ENCODE measurements at places on chromosomes 3 and 15.

GRCh38 chr15:29925227-29926082 is 103.2 kb upstream of the TJP1 start:
- peak; percentile 76 for DNase-seq

DNA sequence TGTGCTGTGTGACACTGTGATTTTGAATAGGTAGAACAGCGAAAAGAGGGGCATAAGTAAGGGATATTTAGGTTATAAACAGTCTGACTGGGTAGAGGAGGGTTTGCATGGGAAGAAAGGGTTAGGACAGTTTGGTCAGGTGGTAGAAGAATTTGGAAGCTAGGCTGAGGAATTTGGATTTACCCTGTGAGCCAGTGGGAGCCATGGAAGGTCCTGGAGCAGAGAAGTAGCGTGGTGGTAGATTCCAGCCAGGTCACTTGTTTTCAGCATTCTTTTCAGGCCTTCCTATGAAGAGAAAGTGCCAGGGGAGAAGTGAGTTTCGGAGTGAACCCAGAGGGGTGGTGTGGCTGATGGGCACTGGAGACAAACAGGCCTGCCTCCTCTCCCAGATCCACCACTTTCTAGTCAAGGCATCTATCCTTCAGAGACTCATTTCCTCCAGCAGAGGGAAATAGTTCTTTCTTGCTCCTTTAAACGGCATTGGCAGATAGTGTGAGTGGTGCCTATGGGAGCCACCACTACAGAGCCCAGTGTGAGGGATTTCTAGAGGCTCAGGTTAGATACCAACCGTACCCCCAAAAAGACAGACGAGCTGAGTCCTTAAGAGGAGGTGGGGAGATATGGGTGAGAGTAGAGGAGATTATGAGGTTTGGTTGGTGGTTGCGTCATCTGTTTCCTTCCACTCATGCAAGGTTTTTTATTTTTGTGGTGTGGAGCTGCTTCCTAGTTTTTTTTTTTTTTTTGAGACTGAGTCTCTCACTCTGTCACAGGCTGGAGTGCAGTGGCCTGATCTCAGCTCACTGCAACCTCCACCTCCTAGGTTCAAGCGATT is 21.2 kb downstream of the PXK start:
- DNase-seq: peak; percentile 38

DNA sequence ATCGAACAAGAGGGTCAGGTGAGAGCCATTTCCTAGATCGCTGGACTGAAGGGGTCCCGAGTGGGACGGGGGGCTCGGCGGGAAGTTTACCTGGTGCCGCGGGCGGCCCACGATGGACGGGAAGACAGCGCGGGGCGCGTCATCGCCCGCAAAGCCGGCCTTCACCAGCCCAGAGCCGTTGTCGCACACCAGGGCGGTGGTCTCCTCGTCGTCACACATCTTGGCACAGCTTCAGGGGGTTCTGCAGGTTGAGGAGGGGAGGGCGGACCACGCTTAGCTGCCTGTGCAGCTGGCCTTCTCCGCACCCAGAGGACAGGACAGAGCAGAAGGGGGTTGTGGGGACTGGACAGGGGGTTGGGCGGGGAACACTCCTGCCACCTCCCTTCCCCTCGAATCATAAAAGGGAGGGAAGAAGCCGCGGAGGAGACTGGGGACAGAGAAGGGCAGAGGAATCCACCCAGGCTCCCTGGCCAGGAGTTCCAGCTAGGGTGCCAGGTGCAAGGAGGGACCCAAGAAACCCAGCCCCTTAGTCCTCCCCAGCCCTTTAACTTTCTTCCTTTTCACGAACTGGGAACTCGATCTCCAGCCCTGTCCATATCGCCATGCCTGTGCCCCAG is 651 bp downstream of the ACTC1 start:
- DNase-seq: no peak

- DNase-seq: peak; percentile 10
Measured at GRCh38 chr3:46076606-46077005, 49.3 kb upstream of the XCR1 start.

- peak; percentile 76 for DNase-seq
Measured at GRCh38 chr15:58873267-58873666, 60.2 kb downstream of the SLTM start.

GRCh38 chr15:31867536-31868442 is 162.5 kb upstream of the CHRNA7 start:
- peak; percentile 26 for DNase-seq

- no peak for DNase-seq
Measured at GRCh38 chr3:37627951-37628620, 233.6 kb upstream of the CTDSPL start.

- no peak for DNase-seq
Measured at GRCh38 chr3:19540464-19540863, 392.2 kb downstream of the KCNH8 start.

DNA sequence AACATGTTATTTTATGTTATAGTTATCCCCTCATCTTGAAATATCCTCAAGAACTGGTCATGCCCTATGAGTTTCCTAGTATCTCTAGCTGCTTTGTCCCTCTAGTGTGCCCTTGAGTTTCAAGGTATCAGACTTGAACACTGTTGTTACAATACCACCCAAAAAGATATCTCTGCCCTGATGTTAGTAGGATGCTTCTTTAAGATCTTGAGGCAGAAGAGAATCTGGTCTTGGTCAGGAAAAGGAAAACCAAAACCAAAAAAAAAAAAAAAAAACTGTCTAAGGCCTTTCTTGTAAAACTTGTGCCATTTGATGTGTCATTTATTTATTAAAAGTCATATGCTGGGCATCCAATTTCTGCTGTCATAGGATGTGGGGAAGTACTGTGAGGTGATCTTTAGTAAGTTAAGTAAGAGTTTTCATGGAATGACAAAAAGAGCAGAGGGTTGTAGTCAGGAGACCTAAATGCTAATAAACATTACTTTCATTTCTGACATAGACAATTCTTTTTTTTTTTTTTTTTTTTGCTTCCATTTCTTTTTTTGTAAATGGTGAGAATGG is 229.7 kb downstream of the NECTIN3 start:
- no peak for DNase-seq

DNA sequence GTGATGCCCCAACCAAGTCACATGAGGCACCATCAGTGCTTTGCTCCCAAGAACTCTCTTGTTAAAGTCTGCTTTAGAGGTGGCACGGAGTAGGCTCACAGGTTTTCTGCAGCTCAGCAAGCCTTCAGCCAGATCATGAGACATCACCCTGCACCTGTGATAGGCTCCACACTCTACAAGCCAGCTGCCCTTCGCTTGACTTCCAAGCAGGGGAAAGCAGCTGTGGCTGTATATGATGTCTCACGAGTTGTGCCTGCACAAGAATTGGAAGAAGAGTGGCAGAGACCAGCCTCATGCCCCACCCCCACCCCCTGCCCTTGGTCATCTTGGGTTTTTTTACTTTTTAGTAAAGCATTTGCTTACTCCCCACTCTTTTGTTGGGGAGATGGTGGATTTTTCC is 22.5 kb downstream of the MRPS11 start:
- no peak for DNase-seq

DNA sequence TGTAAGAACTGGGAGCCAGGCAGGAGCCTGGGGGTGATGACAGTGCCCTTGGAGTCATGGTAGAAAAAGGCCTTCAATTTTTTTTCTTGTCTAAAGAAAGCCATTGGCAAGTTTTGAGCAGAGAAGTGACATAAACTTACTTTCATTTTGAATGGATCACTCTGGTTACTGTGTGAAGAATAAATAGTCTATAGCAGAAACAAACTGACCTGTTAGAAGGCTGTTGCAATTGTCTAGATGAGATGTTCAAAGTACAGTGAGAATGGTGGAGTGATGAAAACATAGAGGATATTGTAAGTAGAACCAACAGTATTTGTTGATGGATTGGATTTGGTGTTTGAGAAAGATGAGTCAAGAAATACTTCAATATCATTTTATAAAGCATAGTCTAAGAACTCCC is 439.9 kb downstream of the TBL1XR1 start:
- no peak for DNase-seq

- no peak for DNase-seq
Measured at GRCh38 chr15:89024418-89024817, 63.8 kb upstream of the ABHD2 start.

DNA sequence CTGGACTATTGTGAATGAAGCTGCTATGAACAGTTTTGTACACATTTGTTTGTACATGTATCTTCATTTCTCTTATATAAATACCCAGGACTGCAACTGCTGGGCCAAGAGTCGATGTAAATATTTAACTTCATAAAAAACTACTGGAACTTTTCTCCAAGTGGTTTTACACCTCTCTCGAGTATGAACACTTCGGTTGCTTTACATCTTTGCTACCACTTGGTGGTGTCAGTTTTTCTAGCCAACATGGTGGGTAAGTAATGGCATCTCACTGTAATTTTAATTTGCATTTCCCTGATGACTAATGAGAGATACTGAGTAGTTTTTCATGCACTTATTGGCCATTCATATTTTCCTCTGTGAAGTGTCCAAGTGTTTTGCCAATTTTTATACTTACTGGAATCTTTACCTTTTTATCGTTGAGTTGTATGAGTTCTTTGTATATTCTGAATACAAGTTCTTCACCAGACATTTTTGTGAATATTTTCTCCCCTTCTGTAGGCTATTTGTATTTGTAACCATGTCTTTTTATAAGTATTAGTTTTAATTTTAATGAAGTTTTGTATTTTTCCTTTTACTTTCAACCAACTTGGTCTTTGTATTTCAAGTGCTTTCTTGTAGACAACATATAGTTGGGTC is 44.4 kb downstream of the PCOLCE2 start:
- DNase-seq: peak; percentile 36

DNA sequence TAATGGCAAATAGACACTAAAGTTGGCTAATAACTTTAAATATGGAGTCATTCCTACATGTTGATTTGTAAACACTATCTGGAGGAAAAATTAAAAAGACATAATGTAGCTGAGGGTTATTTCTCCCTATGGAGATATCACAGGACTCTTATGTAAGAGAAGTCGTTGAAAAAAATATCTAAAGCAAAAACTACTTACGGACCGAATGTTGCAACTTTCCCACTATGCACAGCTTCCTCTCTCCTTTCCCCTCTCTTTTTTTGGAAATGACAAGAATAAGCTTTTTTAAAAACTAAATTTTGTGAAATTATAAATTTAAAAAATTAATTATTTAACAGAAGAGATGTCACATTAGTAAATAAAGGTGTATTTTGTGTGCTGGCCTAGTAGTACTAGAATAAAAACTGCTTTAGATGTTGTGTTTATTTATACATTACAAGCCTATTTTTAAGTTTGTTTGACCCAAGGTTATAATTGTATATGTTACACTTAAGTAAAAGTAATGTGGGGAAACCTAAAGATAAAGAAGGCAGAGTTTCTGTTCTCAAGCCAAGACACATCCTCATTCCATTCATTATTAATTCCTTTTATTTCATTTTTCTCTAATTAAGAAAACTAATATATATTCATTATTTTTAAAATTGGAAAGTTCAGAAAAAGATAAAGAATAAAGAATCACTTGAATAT is 20.7 kb upstream of the PPARG start:
- no peak for DNase-seq

GRCh38 chr3:89264037-89264560 is 156.7 kb downstream of the EPHA3 start:
- DNase-seq: no peak

GRCh38 chr3:185852635-185853034 is 27.8 kb upstream of the IGF2BP2 start:
- peak; percentile 38 for DNase-seq

GRCh38 chr3:181919375-181919774 is 207.7 kb downstream of the SOX2 start:
- DNase-seq: peak; percentile 40

- DNase-seq: peak; percentile 28
Measured at GRCh38 chr15:29815000-29815710, 7.1 kb downstream of the TJP1 start.

DNA sequence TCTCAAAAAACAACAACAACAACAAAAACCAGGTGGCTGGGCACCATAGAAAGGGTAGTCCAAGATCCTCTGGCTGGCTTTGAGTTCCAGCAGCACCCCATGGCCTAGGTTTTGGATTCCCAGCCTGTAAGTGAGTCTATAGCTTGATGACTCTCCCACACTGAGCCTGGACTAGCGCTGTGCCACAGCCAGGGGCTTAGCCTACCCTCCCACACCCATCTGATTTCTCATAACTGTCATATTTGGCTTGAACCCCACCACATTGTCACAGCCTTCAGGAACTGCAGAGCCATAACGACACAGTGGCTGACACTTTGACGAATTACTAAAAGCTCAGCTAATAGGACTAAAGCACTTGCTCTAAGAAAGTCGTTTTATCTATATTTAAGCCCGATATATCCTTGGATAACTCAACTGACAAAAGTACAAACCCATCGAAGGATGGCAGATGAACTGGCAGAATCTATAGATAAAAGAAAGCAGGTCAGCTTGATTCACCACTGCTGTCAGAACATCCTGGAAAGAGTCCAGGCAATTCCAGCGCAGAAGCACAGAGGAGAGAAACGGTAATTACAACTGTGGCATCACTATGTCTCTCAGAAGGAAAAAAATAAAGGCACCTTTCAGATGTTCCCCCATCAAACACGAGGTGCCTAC is 62.1 kb downstream of the HOMER2 start:
- DNase-seq: peak; percentile 11

- DNase-seq: peak; percentile 83
Measured at GRCh38 chr3:55686426-55687254, 199.5 kb upstream of the WNT5A start.

GRCh38 chr3:149810846-149811245 is 2.2 kb upstream of the RNF13 start:
- DNase-seq: no peak

DNA sequence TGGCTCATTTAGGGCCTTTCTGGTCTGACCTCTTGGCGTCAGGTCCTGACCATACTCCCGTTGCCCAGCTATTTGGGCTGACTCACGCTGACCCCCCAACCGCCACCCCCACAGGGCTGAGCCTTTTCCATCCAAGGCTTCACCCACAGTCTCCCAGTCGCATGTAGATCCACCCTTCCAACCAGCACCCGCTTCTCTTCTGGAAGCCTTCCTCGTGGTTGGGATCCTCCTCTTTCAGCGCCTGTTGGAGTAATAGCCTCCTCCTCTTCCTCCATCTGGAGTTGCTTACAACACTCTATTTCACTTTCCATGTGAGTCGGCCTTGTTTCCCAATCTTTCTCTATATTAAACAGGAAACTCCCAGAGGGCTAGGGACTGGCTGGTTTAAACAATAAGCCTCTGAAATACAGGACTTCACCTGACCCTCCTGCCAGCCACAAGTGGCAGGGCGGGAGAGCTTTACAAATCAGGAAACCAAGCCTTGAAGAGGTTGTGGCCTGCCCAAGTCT is 2.1 kb upstream of the ALAS1 start:
- DNase-seq: peak; percentile 47

GRCh38 chr3:61420136-61420759 is 141.1 kb upstream of the PTPRG start:
- DNase-seq: no peak

- no peak for DNase-seq
Measured at GRCh38 chr3:77014226-77014625, 25.7 kb upstream of the ROBO2 start.

DNA sequence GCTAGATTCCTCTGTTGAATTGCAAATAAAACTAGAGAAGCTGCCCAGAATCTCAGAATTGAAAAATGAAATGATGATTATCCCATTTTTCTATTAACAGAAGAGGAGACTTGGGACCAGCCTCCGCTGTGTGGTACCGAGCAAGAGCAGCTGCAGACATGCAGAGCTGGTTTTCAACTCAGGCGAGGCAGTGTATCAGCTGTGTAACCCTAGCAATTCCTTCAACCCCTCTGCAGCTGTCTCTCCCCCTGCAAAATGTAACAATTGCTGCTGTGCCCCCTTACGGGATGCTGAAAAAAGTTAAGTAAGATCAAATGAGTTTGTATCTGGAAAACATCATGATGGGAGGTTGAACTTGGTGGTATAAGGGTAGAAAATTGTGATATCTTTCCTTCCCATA is 98.5 kb upstream of the C3orf80 start:
- DNase-seq: no peak

- DNase-seq: no peak
Measured at GRCh38 chr3:10354361-10355015, 33.6 kb upstream of the SEC13 start.

All from fibroblast of upper back skin (primary cell).